ENCODE measurements at places on chromosomes 6 and 20.

GRCh38 chr20:61860260-61860987 is 205.3 kb downstream of the TAF4 start:
- no peak for DNase-seq

- no peak for DNase-seq
These were observed 4.6 kb downstream of the PTPRK start for GRCh38 chr6:128515550-128516513.

GRCh38 chr20:15091421-15092037 is 754.1 kb upstream of the FLRT3 start:
- DNase-seq, result no peak

- no peak for DNase-seq
These were observed 71.9 kb downstream of the GNAS-AS1 start for GRCh38 chr20:58778760-58779159.

- no peak for DNase-seq
These were observed 203.1 kb downstream of the UBE3D start for GRCh38 chr6:82862543-82862942.
